ENCODE measurements at places on chromosomes 7 and 10.

GRCh38 chr10:114561008-114561523 is 97.0 kb downstream of the ABLIM1 start:
- no peak for DNase-seq

- DNase-seq = no peak
Observed at GRCh38 chr10:58511765-58512490, 744 bp upstream of the BICC1 start.

- DNase-seq = no peak
Observed at GRCh38 chr10:77105761-77106221, 531.8 kb downstream of the KCNMA1 start.

- no peak for DNase-seq
Observed at GRCh38 chr10:62426600-62426999, 52.4 kb downstream of the ZNF365 start.

- DNase-seq = no peak
Observed at GRCh38 chr7:152189061-152189460, 163.6 kb downstream of the GALNT11 start.

DNA sequence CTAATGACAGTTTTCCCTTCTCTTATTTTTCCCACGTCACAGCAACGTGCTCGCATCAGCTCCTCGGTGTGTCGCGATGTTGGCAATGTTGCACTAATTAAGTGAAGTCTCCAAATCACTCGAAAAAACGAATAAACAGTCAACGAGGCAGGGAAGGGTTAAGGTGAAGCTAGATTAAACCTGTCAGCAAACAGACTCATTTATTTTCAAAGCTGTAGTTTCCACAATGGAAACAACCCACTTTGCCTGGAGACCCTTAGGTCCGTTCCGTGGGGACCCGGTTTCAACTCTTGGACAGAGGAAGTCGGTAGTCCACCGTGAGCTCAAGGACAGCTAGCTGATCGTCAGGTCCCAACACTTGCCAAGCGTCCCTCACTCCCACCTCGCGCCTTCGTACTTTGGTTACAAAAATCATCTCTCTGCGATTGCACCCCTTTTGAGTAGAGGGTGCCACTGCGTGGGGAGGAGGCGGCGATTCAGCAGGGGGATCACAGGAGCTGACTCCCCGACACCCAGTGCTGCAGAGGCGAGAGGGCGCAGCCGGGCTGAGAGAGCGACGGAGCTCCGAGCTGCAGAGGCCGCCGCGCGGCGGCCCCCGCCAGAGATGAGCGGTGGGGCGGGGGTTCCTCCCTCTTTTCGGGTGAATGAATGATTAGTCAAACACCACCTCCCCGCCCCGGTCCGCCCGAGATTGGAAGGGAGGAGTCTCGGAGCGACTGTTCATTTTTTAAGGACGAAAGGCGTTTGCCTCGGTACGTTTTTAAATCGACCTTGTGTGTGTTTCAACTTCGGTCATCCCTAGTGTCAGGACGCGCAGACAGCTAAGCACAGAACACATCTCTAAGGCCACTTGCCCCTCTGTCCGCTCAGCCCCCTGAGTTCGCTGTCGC is 1.3 kb upstream of the BMPER start:
- no peak for DNase-seq

DNA sequence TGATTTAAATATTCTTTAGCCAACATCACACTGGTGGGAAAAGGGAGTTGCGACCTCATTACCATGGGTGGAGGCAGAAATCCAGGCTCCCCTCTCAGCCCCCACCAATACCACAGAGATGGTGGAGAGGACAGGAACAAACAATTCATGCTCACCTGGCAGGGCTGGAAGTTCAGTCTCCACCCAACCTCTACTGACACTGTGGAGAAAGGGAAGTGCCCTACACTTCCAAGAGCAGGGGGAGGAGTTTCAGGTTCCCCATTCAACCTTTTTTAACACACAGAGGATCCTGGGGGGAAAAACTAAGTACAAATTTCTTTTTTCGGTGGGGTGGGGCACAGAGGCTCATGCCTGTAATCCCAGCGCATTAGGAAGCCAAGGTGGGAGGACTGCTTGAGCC is 210.1 kb upstream of the KCTD7 start:
- DNase-seq = no peak

DNA sequence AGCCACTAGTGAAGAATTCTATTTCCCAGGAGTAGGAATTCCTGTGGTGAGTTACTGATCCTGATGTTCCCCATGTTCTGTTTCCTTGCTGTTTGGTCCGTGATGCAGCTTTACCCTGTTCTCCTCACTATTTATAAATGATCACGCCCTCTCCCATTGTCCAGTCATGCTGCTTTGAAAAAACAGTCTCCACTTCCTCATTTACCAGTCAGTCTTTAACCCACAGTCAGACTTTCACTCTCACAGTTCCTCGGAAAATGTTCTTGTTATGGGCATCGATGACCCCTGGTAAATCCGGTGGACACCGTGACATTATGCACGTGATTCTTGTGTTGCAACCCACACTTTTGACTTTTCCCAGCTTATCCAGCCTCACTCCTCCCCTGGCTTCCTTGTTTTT is 14.4 kb downstream of the SCIN start:
- no peak for DNase-seq

DNA sequence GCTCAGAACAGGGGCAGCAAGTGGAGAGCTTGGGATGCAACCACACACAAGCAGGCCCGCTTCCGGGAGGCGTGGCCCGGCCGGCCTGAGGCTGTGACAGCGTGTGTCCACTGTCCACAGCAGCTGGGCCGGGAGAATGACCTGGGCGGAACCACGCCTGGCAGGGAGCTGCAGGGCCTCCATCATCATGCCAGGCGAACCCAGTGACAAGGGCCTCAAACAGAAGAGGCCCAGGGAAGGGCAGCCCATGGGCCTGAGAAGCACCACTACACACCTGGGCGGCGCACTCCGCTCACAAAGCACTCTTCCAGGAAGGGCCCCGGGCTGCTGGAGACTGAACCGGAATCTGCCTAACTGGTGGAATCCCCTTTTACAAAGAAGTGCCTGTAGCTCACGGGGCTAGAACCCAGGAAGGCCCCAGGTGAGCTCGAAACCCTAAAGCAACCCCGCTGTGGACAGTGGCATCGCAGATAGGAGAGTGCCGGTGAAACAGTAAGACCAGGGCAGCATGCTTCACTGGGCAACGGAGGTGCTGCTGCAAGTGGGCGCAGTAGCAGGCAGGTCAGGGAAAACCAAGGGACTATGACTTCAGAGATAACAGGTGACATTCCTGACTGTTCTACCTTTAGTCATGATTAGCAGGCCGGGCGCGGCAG is 66.0 kb downstream of the MAD1L1 start:
- peak; percentile 7 for DNase-seq

GRCh38 chr7:127417346-127417745 is 24.8 kb upstream of the ZNF800 start:
- DNase-seq = no peak

DNA sequence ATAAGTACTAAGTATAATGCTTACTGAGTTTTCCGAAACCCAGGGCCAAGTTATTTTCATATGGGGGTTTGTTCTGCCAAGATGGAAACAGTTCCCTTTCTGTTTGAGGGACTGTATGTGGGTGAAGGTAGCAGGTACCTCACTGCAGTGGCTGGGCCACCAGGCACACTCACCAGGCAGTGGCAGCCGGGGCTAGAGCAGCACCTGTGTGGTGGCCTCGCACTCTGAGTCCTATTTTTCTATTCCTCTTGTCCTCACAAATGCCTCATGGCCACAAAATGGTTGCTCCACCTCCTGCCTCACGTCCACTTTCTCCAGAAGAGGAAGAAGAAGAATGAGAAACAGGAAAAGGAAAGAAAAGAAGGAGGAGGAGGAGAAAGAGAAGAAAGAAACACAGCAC is 167.3 kb upstream of the SHH start:
- DNase-seq = no peak

DNA sequence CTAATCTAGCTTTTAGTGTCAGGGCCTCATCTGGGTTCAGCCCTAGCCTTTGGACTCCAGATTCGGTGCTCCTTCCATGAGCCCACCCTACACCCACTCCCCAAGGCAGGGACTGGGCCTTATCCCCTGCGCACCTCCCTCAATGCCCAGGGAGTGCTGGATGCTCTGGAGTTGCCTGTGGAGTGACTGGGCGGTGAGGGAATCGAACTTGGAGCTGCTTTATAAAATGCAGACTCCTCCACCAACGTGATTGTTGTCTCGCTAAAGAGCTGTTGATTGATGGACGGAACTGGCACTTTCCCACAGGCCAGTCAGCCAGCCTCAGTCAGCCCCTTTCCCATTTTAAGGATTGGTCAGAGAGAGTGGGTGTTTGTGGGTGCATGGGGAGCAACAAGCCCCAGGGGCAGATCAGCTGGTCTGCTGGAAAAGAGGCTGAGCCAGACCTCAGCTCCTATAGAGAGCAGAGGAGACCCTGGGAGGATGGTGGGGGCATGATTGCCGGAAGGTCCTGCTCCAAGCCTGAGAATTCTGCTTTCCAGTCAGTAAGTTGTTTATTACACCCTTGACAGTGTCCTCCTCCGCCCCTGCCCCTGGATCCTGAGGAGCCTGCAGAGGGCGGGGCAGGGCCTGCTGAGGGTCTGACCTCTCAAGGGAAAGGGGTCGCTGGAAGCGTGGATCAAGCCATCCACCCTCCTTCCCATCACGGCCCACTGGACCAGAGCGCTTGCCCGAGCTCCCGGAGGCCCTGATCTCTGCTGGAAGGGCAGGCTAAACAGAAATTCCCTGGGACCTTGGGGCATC is 16.7 kb downstream of the UNC5B start:
- no peak for DNase-seq

GRCh38 chr7:84675633-84676034 is 481.0 kb upstream of the SEMA3A start:
- DNase-seq = no peak

DNA sequence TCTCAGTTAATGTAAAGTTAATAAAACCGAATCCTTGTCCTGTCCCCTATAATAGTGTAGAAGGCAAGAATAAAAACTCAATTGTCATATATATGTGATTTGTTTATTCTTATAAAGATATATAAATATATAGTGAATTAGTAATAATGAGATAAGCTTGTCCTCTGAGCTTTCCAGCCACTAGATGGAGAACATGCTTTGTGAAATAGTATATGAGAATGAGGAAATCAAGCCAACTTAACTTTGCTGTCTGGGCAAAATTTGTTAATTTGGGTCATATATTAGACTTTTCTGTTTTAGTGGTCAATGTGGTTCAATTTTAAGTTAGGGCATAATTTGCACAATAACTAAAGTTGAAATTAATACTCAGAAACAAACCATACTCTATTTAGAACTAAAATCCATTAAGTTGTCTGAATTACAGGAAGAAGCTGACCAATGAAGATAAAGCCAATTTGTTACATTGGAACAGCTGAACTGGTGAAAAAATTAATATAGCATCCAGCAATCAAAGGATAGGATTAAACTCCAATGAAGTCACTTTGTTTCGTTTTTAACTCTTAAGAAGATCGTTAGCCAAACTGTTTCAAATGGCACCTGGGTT is 595.0 kb downstream of the ARL4A start:
- DNase-seq = no peak

- no peak for DNase-seq
Observed at GRCh38 chr7:51148216-51148615, 168.4 kb downstream of the COBL start.

GRCh38 chr10:58574058-58574457 is 61.4 kb downstream of the BICC1 start:
- DNase-seq = no peak

DNA sequence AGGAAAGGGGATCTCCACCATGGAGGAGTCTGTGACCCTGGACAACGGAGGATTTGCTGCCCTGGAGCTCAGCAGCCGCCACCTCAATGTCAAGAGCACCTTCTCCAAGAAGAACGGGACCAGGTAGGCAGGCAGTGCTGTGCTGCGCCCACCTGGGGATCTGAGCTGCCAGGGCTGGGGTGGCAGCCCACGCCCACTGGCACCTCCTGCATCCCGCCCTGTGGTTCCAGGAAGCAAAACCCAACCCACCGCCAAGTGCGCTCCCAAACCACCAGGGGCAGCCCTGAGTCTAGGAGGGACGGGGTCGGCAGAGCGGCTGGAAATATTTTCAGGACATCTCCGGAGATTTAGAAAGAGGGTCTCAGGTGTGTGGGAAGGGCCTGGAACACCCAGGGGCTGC is 440.3 kb upstream of the FOXK1 start:
- DNase-seq = no peak

- no peak for DNase-seq
Observed at GRCh38 chr10:53395449-53395848, 622.9 kb upstream of the MBL2 start.

DNA sequence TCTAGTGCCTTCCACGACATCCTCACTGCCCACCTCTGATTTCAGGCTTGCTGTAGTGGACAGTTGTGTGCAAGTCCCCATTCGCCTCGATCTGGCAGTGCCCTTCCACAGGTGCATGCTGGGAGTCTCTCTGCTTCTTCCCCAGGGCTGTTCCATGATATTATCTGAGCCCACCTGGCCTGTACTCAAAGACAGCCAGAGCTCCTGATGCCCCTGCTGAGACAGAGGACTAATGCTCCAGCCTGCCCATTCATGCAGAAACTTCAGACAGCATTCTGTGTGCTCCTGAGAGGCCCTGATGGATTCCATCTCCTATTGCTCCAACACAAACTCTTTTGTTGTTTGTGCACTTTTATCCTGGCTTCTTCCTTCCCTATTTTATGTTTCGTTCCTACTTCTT is 164.8 kb upstream of the PRSS58 start:
- DNase-seq = no peak

DNA sequence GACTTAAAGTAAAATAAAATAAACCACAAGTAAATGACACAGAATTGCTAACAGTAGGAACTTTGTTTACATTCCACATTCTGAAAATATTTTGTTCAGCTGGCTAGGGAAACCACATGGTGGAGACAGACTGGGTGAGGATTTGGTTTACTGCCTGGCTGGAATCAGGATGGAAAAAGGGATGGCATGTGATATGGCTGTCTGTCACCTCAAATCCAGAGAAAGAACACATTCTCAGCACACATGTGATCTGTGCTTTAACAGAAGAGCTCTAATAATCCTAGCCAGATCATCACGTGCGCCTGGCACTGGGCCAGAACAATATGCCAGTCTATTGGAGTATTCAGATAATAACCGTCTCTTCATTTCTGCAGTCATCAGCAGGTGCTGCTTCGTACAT is 90.9 kb upstream of the PIP4K2A start:
- peak; percentile 19 for DNase-seq

DNA sequence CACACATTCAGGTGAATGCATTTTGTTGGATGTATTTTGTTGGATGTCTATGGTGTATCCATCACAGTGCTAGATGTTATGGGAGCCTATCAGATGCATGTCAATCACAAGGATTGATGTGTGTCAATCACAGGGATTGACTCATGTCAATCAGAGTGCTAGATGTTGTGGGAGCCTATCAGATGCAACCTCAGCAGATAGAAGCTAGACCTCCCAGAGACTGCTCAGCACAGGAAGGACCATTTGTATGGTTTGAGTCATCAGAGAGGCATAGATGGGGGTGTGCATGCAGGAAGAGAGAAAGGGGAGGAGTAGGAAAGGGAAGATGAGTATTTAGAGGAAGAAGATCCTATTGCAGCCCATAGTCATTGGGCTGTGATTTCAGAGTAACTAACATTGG is 48.3 kb upstream of the PITRM1 start:
- DNase-seq = no peak

GRCh38 chr10:119896061-119896655 is 3.6 kb downstream of the SEC23IP start:
- DNase-seq = peak; percentile 26

- no peak for DNase-seq
Observed at GRCh38 chr10:1208366-1209311, 152.5 kb downstream of the WDR37 start.

GRCh38 chr7:140249036-140249806 is 72.4 kb upstream of the KDM7A start:
- DNase-seq = no peak

All from T47D (cell line).